ENCODE measurements at places on chromosomes 2 and 18.
A peak's percentile ranks its signal among the peaks of the same experiment; 100 is the strongest.

- DNase-seq: no peak
Measured at GRCh38 chr18:76941284-76941683, 118.9 kb downstream of the ZNF236 start.

DNA sequence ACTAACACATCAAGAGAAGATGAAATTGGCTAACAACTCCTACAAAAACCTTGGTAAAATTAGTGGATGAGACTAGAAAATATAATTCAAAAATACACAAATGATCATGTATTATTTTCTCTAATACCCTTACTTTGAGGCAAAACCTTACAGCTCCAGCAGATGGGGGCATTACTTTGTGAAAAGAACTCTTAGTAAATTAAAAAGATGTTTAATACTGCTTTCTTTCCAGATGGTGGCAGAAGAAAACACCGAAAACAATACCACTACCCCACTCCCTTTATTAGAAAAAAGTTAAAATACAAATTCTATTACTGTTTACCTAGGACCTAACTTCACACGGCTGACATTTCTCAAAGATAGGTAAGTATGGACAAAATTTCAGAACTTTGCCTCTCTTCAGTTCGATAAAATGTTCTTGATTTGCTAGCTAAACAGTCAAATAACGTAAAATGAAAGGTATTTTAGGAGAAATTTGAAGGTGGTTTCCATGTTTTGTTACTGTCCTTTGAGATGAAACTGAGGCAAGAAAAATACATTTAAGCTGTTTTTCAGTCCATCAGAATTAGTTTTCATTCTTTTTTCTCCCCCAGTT, 30.6 kb downstream of the ORC4 start:
- DNase-seq: peak; percentile 17

GRCh38 chr18:38444971-38445803, 879.6 kb upstream of the CELF4 start:
- no peak for DNase-seq

DNA sequence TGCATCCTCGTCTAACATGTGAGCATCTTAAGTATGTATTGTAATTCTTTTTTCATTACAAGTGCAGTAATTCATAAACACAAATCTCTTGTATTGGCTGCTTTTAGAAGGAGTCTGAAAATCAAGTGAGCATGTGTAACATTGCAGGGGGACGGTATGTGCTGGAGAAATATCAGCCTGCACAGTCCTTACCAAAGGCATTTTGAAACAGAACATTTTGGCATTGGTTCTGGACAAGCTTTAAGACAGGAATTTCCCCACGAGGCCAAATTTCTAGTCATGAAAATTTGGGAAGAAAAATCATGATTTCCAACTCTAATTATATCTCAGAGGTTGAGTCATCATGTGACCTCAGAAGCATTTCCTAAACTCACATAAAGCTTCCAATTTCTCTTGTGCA, 24.7 kb upstream of the NRP2 start:
- no peak for DNase-seq

DNA sequence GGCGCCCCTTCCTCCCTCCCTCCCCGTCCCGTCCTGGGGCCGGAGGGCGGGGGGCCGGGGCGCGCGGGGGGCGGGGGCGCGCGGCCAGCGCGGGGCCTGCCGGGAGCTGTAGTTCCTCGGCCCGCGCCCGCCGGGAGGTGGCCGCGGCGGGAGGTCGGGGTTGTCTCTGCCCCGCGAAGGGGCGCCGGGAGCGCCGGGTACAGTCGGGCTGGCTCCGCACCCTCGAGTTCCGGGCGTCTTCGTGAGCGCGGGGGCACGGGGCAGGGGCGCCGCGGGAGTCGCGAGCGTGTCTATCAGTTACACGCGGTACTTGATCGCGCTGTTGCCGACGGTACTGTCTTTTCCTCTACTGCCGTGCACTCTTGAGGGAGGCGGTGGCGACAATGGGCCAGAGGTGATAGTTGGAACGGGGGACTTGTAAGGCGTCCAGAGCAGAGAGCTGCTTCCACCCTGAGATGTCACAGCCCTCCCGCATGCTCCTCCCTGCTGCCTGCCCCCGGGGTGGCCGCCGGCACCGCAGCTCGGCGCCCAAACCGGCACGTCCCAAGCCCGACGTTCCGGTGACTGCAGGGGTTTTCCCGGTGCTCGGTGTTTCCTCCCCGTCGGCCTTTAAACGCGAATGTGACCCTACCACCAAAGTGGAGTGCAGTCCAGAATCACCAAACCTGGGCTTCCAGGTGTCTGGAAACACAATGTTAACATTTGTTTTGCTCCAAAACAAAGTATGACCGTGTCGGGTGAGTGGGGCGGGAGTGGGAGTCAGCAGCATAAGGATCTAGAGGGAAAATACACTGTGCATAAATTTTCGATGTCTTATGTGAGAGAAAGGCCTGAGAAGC, at the start of gene PRKD3:
Gene PRKD3 (minus strand): TSS at position 48 of the 839 bp plus-strand sequence. CDS start 8,309 bp downstream, outside the sequence.
- DNase-seq: peak; percentile 65

DNA sequence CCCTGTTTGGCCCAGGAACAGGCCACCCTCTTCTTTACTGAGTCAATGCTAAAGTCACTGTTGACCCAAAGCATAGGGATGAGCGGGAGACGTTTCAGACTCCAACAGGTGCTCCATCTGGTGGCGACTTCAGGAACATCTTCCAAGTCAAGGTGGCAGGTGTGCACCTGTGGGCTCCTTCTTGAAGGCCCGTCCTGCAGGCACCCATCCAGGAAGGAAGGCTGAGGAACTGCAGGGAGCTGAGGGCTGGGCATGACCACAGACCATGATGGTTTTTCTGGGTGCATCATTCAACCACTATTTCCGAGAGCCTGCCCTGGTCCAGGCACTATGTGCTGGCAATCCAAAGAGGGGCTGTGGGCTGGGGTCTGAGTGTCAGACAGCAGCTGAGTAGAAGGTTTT, 142.8 kb downstream of the NDUFA10 start:
- DNase-seq: peak; percentile 3

GRCh38 chr18:58831606-58832005, 33.1 kb upstream of the ZNF532 start:
- DNase-seq: no peak

DNA sequence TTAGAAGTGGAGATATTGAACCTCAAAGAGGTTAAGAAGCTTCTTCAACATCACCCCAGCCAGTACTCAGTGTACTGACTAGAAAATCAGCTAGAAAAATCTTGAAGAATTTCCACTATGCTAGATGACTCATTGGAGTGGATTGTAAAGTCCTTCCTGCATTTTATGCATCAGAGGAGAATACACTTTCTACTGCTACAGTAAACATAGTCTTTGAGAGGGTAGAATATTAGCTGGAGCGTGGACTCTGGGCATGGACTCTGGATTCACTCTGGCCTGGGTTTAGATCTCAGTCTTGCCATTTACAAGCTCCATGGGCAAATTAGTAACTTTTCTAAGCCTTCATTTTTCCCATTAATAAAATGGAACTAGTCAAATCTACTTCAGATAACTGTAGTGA, 215.9 kb downstream of the IRS1 start:
- no peak for DNase-seq

GRCh38 chr2:234495251-234496054, 1.4 kb downstream of the ARL4C start:
- DNase-seq: no peak

DNA sequence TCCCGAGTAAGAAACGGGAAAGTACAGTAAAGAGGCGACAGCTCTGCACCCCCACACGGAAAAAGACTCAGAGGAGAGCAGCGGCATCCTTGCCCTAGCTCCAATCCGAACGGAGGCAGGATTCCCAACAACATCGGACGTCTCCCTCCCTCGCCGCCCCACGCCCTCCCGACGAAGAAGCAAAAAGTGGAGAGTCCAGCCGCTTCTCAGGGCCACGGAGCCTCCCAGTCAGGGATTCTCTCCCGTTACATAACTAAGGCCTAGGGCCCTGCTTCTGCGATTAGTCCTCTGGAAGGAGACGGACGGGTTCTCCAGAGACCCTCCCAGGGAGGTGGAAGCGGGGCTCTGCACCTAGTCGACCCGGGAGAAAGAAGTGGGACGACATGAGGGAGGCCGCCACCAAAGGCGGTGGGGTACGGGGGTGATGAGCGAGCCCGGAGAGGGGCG, 587 bp downstream of the SUMO1 start:
- no peak for DNase-seq

GRCh38 chr2:23769364-23769763, 157.6 kb downstream of the ATAD2B start:
- no peak for DNase-seq

DNA sequence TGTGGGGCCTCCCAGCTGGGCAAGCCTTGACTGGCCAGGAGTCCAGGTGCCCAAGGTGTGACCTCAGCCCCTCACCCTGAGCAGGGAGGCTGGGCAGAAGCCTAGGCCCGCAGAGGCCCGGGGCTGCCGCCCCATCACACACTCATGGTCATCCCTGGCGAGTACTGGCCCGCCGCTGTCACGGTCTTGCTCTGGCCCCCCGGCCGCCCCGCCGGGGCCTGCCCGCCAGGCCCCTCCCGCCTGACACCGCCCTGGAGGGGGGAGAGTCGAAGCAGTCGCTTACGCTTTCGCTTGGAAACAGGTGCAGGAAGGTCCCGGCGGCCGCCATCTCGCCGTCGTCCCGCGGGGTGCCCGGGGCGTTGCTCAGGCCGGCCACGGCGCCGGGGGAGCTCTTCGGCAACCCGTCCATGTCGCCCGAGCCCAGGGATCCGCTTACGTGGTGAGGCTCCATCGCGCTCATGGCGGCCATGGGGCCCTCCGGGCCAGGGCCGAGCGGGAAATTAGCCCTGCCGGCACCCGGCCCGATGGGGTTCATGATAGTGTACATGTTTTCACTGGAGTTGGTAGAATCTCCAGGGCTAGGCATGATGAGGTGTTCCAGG, 26.6 kb upstream of the ANKRD62 start:
- no peak for DNase-seq

DNA sequence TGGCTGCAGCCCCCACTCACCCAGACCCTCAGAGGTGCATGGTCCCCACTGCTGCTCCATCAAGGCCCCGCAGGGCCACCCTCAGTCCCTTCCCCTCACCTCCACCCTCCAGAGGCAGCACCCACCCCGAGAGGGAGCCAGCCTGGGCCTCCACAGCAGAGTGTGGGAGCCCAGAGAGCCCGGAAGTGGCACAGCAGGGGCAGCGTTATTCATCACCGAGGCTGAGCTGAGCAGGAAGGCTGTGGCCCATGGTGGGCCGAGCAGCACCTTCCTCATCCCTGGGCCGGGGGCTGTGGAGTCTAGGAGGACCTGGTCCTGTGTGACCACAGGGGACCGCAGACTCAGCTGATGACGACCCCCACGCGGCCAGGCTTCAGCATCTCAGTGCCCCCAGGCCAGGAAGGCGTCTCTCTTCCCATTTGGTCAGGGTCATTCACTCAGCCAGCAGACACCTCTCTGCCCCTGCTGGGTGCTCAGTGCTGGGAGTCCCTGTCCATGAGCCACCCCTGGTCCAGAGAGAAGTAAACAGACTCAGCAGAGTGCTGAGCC, 258.1 kb downstream of the ATAD2B start:
- DNase-seq: no peak

DNA sequence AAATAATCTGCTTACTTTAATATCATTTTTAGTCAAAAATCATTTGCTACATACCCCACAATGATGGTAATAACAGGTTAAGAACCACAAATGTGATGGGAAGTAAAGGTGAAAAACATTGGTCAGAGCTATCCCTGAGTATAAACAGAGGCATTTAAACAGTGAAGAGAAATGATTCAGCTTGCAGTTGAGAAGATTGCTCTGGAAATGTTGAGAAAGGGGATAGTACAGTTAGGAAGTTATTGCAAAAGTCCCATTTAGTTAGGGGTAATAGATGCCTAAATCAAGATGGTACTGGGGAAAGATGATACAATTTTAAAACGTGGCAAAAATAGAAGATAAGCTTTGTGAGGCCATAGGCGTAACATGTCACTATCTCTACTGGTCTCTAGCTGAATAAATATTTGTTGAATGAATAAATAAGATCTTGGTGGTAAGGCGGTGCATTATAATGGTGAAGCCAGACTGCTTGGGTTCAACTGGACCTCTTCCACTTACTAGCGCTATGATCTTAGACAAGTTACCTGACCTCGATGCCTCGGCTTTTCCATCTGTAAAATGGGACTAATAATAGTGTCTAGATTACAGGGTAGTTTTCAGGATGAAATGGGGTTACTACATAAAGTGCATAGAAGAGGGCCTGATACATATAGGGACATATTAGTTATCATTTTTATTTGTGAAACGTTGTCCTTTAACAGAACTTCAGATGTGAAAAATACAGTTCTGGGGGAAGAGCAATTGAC, 2.0 kb upstream of the BZW1 start:
- DNase-seq: no peak

- no peak for DNase-seq
Measured at GRCh38 chr2:98975611-98976010, 39.6 kb upstream of the CRACDL start.

- no peak for DNase-seq
Measured at GRCh38 chr2:21026479-21027282, 17.2 kb downstream of the APOB start.

DNA sequence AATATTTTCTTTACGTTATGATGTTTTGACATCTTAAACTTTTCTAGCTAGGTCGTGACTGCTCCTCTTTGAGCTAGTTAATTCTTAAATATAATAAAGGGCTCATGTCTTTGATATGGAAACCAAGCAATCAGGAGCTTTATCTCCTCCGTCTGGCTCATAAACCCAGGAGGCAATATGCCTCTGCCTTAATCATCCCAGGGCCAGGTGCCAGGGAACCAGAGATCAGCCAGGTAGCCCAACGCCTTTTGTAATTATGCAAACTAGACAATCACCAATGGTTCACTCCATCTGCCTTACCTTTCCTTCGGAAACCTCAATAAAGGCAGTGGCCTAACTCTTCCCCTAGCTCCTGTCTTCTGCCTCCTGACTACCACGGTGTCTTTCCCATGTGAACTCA, 213.7 kb downstream of the KCNJ3 start:
- DNase-seq: peak; percentile 37

- no peak for DNase-seq
Measured at GRCh38 chr2:188997263-188997662, 23.1 kb downstream of the COL3A1 start.

- peak; percentile 56 for DNase-seq
Measured at GRCh38 chr2:45263147-45263546, 253.9 kb upstream of the SIX2 start.

DNA sequence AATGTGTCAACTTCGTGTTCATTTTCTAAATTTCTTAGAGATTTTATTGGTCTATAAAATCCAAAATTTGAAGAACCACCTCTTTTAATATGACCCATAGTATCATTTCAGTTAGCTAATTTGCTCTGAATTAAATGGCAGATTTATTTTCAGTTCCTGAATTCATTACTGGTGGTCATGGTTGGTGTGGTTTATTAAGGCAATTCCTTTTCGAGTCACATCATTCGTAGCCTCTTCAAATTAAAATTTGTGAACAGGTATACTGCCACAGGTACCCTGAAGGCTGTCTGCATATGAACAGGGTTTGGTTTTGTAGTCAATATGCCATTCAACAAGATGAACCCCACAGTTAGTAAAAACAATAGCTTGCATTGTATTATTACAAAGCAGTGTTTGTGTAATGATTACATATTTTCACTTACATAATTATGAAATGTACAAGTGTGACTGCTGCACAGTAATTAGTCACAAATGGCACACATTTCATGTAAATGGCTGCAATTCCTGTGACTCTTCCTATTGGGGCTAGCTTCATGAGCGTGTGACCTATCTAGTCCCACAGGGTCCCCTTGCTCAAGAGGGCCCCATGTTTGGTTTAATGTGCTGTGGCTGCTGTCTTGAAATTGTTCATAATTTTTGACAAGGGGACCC, 48.9 kb downstream of the CDC42EP3 start:
- no peak for DNase-seq

Data from NCI-H1436 (cell line).